Posterior cingulate gyrus (tissue), 11 donors: ENCODE measurements at places on chromosomes 1 and 21.

- DNase-seq = no peak
These were observed 22.9 kb downstream of the SAMSN1 start for GRCh38 chr21:14523234-14523633.

DNA sequence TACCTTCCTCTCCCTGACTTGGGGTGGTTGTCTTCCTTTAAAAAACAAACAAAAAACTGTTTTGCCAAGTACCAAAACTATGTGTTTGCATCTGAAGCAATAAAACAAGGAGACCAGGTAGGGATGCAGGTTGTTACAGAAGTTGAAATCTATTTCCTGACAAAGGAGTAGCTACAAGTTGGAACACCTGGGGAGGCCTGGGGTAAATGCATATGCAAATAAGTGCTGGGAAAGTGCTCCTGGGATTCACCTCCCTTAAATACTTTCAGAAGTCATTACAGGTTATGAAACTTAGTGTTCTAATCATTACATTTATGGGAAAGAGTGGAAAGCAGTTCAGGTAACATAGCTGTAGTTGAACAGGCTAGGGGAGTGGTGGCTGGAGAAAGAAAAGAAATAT lies 1.9 kb upstream of the TSNAX start:
- DNase-seq = no peak

- DNase-seq = no peak
These were observed 38.2 kb downstream of the ARHGEF16 start for GRCh38 chr1:3492545-3493246.

- DNase-seq = no peak
These were observed 201.0 kb upstream of the B3GALT2 start for GRCh38 chr1:193387406-193387805.

DNA sequence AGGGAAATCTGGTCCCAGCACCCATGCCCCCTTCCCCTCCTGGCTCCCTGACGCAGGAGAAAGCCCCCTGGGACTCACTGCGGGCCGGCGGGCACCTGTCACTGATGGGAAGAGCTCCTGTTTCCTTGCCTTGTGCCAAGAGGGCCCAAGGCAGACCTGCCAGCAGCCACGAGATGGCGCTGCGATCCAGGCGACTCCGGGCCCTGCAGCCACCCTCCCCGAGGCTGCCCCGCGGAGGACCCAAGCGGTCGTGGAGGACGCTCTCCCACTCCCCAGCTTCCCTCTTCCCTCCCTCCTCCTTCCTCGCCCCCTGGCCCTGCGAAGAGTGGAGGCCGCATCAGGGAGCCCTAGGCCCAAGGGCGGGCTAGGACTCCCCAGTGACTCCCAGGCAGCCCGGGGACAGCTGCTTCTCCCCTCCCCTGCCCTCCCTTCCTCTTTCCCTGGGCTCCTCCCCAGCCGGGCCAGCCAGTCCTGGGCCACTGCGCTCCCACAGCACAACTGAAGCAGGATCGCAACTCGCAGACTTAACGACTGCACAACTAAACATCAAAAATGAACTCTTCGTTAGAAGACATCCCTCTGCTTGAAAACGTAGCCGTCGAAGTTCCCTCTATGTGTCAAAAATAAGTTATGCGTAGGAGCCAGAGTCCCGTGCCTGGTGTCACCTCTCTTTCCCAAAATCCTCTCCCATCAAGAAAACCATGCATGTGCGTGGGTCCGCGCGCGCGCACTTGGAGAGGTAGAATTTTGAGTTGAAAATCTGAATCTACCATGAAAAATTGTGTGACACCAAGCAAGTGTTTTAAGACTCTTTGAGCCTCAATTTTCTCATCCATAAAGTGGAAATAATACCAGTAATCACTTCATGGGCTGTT lies 34.2 kb downstream of the BATF3 start:
- peak; percentile 86 for DNase-seq

- DNase-seq = no peak
These were observed 4.7 kb upstream of the ABCB10 start for GRCh38 chr1:229563241-229563640.

- DNase-seq = no peak
These were observed 85.5 kb downstream of the KCND3 start for GRCh38 chr1:111903871-111904449.

DNA sequence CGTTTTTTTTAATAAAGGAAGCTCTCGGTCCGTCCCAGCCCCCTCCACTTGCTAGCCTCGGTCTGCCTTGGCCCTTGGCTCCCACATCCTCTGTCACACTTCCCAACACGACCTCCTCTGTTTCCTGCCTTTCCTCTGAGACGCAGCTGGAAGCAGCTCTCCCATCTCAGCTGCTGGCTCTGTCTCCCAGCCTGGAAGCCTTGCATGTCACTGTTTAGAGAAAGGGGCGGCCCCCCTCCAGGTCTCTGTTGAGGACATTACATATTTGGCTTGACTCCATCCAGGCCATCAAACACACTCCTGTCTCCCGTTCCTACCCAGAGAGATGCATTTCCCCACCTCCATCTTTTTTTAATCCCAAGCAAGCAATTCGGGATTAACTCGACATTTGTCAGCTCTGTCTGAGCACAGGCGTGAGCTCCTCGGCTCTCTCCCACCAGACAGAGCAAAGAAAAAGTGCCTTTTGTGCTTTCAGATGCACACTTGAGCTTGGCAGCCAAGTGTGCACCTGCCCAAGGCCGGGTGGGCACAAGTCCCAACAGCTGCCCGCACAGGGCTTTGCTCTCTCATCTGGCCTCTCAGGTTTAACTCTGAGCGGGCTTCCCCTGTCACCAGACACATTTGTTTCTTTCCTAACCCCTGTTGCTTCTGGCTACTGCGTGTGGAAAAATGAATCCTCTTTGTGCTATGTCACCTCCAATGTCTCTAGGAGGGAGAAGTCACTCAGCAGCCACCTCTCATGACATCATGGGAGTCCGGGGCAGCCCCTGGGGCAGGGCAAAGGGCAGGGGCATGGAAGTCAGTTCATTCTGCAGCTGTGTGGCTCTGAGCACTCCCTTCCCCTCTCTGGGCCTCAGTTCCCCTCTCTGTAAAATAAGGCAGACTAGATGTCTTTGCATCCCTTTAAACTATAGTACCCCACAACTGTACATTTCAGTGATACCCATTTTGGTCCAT lies 108.3 kb downstream of the KCND3 start:
- DNase-seq = no peak

DNA sequence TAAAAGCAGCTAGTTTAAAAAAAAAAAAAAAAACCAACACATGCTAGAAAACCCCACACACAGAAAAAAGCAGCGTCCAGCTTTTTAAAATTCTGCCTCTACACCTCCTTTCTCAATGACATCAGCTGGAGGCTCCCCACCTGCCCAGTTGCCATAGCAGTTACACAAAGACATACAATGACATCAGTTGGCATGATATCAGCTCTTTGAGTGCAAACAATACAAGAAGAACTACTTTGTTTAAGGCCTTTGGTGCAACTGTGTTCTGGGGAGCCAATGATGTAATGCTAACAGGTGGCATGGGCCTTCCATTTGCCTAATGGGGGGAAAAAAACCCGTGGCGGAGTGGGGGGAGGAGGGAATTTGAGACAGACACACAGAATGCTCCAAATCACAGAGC lies 32.9 kb downstream of the DUSP10 start:
- DNase-seq = no peak

- no peak for DNase-seq
These were observed 929 bp upstream of the TRIM45 start for GRCh38 chr1:117122330-117123025.

DNA sequence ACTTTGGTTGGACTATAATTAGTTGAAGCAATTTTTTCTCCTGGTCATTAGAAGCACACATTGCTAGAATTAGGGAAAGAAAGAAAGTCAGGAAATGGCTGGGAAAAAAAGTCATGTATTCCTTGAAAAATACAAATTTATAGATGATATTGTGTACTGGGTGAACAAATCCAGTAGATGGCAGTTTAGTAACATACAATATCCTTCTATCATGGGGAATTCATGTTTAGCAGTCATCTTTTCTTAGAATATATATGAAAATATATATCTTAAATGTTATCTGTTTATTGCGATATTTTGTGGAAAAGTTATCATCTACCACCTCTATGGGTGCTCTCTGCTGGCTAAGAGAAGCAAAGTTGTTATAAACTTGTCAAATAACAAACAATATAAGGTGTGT lies 13.1 kb upstream of the ZRANB2 start:
- DNase-seq = no peak

GRCh38 chr1:84570436-84571149 lies 3.6 kb downstream of the CTBS start:
- no peak for DNase-seq
